Amniotic epithelial cell (primary cell): ENCODE measurements at places on chromosomes 12 and 14.

GRCh38 chr12:88334271-88334670 is 192.2 kb downstream of the TMTC3 start:
- DNase-seq, result peak; percentile 47

DNA sequence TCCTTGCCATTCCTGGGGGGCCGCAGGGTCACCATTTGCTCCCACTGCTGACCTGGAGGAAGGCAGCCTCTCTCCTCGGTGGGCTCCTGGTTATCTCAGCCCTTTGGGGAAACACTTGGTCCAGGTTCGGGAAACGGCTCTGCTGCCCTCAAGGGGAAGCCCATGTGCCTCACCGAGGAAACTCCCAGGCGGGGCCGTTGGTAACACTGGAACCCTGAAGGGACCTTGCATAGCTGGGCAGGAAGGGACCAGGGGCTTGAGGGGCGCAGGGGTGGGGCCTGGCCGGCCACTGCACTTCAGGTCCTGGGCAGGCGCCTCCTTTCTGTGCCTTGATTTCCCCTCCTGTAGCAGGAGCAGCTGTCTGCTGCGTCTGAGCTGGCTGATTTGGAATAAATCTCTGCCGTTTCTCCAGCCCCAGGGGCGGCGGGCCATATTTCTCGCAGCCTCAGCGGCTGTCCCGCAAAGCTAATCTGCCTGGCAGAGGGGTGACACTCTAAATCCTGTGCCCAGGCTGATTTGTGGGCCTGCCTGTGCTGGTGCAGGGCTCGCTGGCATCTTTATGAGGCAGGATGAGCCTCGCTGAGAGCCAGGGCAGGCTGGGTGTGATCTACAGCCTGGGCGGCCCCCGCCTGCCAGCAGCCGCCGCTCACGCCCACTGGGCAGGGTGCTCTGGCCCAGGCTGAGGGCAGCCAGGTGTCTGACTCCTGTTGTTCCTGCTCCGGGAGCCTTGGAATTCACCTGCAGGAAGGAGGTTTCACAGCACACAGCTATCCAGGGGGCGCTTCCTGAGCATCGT is 49.7 kb downstream of the KIF26A start:
- no peak for DNase-seq

DNA sequence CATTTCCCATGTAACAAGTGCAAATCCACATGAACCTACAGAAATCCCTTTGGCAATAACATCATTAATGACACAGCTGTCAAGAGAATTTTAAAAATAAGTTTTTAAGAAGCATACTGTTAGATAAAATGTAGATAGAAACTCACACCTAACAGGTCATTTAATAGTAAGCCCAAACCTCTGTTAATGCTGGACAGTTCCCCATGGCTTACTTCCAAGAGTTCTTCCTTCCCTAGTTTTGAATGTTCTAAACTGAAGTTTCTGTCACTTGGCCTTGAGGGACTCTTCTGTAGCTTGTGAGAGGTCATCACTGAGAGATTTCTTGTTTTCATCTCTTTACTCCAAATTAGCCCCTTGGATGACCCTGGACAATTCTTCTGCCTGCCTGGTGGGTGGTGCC is 22.7 kb downstream of the OTX2 start:
- no peak for DNase-seq

GRCh38 chr14:36723530-36723929 is 61.9 kb downstream of the PAX9 start:
- no peak for DNase-seq

GRCh38 chr12:58433959-58434358 is 486.3 kb downstream of the LRIG3 start:
- DNase-seq, result no peak

DNA sequence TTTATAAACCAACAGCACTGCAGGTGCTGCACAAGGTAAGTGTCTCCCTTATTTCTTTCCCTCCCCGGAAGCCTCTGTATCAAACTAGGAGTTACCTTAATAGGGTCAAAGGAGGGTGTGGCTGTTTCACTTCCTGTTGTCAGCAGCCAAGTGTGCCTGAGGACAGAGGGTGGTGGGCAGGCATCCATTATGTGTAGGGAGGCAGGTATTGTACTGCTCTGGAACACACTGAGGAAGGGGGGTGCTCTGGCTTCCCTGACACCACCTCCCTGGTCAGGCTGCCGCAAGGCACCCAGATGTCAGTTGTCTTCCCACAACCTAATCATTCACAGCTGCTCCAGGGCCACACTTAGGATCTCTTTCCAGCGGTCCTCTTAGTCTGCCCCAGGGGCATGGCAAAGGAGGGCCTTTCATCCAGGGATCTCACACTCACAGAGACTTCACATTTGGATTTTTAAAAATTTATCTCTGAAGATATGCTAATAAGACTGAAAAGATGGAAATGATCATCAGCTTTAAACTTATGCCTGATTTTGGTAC is 132.0 kb upstream of the ARHGAP5 start:
- no peak for DNase-seq

DNA sequence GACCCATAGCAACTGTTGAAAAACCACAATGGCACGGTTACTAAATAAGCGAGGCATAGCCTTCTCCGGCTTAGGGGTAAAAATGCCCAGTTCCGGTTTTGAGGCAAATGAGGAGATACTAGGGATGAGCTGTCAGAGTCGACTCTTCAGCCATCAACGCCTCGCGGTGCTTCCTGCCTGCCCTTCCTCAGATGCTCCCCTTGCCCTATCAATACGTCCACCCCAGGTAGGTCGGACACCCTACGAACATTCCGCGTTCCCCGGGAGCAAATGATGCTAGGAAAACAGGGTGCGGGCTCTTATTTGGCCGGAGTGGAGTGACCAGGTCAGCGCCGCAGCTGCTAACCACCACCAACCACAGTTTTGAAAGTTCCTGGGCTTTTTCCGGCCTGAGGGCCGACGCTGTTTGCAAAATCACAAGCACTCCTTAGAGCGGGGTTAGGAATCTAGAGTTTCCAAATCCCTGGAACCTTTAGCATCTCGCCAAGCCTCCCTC is 1.2 kb downstream of the SRSF9 start:
- peak; percentile 65 for DNase-seq

DNA sequence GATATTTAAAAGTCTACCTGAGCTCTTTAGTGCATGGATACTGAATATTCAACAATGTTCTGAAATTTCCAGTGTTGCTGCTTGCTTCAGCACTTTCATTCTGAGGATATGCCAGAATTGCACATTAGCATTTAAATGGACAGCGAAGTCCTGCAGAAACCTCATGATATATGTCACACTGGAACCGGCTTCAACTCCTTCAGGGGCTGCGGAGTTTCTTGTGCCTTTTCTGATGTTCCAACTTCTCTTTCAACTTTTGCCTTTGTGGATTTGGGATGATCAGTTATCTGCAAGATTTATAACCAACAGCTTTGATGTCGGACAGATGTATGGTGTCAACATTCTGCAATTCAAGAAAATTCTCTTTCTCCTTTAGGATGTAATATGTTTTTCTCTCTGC is 142.5 kb upstream of the LMNTD1 start:
- peak; percentile 12 for DNase-seq

DNA sequence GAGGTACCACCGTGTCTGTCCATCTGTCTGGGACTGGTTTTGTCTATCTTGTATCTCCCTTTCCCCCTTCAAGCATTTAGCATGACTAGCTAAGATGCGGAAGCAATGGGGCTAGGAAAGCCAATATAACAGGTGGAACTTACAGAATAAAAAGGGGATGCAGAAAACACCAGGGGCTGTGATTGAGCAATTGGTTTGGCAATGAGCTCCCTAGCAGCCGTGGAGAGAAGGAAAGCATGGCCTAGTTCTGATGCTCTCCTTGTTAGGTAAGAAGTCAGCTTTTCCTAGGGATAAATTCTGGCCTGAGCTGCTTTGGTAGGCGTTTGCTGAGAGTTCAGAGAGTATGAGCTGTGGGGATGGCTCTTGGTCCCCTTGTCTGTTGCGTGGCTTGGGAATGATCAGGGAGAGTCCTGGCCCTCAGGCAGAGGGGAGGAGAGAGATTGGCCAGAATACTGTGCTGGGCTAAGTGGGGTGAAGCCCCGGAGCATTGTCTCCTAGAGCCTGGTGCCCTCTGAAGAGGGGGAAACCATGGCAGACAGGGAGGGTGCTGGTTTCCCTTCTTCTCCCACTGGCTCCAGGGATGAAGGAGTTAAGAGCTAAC is 7.1 kb downstream of the SETD1B start:
- no peak for DNase-seq

- DNase-seq, result no peak
Observed at GRCh38 chr12:65787056-65787865, 37.0 kb upstream of the HMGA2 start.

GRCh38 chr14:32900547-32900946 is 38.1 kb upstream of the NPAS3 start:
- peak; percentile 54 for DNase-seq

GRCh38 chr14:89775946-89776345 is 178.6 kb downstream of the EFCAB11 start:
- DNase-seq, result no peak

DNA sequence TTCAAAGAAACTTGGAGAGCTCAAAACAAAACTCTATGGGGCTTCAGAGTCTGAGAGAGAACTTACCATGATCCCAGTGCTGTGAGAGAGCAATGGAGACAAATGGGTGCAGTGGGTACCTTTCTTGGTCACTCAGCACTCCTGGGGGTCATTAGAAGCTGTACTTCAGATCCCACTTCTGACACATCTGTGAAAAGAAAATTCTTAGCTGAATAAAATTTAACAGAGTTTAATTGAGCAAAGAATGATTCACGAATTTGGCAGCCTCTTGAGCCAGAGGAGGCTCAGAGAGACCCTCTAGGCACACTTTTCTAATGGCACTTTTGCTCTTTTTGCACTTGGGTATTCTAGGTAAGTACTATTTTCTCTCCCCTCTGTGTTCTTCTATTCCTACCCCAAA is 96.8 kb upstream of the SYT10 start:
- no peak for DNase-seq

DNA sequence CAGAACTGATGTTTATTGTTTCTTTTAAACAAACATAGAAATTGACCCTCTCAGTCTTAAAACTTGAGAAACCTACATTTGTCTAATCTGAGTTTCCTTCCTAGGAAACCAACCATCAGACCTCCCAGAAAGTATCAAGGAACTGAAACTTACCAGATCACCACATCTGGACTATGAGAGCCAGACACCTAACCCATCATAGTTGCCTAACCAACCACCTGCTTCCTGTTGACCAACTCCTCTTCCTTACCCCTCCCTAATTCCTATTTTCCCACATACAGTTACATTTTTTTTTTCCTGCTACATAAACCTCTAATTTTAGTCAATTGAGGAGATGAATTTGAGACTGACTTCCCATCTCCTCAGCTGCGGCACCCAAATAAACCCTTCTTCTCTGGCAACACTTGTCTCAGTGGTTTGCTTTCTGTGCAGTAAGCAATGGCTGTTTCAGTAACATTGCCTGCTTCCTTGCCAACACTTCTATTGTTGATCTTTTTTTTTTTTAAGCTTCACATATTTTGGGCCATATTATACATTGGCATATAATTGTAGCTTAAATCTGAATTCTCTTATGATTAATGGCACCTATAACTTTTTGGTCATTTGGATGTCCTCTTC is 34.3 kb downstream of the KLRD1 start:
- DNase-seq, result peak; percentile 51

GRCh38 chr14:50303744-50304471 is 8.1 kb downstream of the L2HGDH start:
- DNase-seq, result peak; percentile 96

GRCh38 chr12:68414988-68415387 is 82.8 kb upstream of the MDM1 start:
- DNase-seq, result no peak

DNA sequence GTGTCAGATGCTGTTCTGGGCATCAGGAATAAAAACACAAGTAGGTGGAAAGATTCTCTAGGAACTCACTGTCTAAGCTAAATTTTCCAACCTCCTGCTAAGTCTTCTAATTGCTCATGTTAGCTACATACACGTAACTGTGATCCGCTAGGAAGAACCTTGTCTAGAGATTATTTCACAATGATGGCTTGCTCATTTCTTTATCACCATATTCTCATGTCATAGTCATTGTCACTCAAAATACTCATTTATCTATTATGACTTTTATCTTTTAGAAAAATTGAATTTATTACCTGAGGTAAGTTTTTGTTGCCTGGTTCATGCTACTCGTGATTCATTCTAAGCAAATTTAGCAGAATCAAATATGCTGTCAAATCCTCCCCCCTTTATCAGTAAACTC is 1402.4 kb upstream of the FLRT2 start:
- DNase-seq, result peak; percentile 65

- no peak for DNase-seq
Observed at GRCh38 chr14:75515629-75515996, 6.7 kb upstream of the BATF start.

- DNase-seq, result no peak
Observed at GRCh38 chr12:126932156-126932555, 1334.8 kb upstream of the TMEM132C start.

GRCh38 chr12:24230061-24230701 is 280.7 kb upstream of the SOX5 start:
- DNase-seq, result no peak

- no peak for DNase-seq
Observed at GRCh38 chr14:105876158-105876557, 349.8 kb downstream of the TMEM121 start.

DNA sequence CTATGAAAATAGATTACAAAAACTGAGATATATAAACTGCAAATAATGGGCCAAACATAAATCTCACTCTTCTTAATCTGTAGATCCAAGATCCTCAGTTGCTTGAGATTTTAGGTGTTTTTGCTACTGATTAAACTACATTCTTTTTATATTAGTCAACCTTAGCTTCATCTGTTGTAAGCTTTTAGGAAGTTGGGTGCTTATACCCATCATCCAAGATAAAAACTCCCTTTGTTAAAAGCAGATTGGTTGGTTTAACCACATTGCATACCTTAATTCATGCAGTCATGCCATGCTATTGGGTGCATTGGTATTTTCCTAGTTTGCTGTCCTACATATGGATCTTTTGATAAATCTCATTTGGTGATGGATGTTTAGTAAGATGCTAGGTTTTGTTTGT is 46.2 kb upstream of the DIP2B start:
- peak; percentile 53 for DNase-seq

GRCh38 chr14:89331398-89331797 is 85.6 kb downstream of the FOXN3 start:
- no peak for DNase-seq

- DNase-seq, result peak; percentile 31
Observed at GRCh38 chr14:54489318-54489683, 521 bp upstream of the GMFB start.

DNA sequence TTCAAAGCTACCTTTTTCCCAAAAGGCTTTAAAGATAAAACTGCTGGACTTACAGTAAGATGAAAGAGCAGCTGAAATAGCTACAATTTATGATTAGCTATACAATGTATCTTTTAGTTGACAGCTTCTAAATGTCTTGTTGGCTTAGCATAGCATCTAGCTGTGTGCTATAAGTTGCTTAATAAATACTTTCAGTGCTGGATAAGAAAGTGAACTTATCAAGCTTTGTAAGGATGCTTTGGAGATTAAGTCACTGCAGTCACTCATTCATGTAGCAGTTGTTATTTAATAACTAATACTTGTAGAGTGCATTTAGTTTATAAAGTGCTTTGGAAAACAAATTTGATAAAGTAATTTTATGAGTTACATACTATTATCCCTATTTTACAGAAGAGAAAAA is 14.6 kb downstream of the CFAP54 start:
- DNase-seq, result peak; percentile 81

DNA sequence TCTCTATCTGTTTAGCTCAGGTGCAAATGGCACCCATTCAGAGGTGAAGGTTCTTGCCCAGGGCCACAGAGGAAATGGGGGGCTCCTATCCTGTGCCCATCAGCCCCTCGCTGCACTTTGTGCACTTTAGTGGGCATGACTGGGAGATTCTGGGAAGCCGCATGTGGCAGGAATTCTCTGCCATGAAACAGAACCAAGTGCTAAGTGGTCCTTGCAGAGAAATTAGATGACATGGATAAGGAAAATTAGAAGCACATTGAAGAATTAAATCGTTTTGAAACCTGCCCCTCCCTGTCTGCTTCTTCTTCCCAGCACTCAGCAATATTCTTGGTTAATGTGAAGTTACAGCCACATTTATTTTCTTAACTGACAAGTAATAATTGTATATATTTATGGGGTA is 185.2 kb upstream of the RTL1 start:
- DNase-seq, result no peak
